Cerebellar cortex (tissue), 1 donor: ENCODE measurements at places on chromosomes 5 and 9.

GRCh38 chr9:89342213-89342612 is 23.9 kb downstream of the SECISBP2 start:
- DNase-seq = no peak

DNA sequence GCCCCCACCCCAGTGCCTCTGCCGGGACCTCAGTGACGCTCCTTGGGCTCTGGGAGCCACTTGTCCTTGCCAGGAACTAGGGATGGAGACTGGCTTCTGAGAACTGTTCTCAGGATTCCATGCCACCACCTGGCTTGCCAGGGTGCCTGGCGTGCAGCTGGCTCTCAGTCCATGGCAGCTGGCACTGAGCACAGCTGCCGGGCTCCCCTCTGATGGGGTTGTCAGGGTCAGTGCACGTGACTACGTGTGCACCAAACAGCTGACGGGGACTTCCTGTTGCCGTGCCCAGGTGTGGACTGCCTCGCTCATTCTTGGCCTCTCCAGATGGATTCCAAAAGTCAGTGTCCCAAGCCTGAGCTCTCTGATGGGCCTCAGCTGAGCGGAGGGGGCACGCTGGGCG is 9.4 kb downstream of the KCNT1 start:
- no peak for DNase-seq

- no peak for DNase-seq
These were observed 2084.5 kb upstream of the C9orf72 start for GRCh38 chr9:29657821-29658220.

- DNase-seq = no peak
These were observed 34.2 kb upstream of the IL7R start for GRCh38 chr5:35822511-35822910.

DNA sequence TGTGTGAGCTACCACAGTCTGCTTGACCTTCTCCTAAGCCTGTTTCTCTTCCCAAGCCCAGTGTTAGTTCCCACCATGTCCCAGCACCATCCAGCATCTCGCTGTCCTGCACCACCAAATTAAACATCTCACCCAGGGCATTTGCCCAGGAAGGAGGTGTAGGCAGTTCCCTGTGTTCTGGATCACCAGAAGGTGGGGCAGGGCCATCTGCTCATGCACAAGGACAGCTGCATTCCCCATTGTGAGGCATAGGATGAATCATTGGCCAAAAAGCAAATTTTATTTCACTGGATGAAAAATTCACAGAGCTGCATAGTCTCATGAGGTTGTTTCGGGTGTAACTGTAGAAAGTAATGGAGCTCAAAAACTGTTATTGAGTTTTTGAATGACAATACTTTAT is 89.5 kb upstream of the GRIA1 start:
- peak; percentile 1 for DNase-seq
